RKO (cell line): ENCODE measurements at places on chromosomes 3 and 15.

DNA sequence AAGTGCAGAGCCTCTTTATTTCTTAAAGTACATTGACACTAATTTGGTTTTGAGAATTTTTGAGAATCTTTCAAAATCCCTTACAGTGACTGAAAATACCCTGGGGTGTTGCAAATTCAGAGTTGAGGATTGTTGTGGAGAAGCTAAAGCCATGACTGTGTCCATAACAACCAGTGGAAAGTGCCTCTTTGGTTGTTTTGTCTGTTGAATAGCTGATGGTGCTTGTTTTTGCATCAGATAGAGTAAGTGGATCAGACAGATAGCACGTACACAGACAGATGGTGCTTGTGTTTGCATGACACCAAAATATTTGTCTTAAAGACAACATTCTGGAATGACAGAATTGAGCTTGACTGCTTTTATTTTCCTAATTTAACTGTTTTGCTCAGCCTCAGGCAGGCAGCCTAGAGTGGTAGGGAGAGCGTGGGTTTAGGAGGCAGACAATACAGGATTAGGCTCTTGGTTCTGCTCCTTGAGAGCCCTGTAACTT is 265.0 kb downstream of the IL20RB start:
- DNase-seq = no peak

DNA sequence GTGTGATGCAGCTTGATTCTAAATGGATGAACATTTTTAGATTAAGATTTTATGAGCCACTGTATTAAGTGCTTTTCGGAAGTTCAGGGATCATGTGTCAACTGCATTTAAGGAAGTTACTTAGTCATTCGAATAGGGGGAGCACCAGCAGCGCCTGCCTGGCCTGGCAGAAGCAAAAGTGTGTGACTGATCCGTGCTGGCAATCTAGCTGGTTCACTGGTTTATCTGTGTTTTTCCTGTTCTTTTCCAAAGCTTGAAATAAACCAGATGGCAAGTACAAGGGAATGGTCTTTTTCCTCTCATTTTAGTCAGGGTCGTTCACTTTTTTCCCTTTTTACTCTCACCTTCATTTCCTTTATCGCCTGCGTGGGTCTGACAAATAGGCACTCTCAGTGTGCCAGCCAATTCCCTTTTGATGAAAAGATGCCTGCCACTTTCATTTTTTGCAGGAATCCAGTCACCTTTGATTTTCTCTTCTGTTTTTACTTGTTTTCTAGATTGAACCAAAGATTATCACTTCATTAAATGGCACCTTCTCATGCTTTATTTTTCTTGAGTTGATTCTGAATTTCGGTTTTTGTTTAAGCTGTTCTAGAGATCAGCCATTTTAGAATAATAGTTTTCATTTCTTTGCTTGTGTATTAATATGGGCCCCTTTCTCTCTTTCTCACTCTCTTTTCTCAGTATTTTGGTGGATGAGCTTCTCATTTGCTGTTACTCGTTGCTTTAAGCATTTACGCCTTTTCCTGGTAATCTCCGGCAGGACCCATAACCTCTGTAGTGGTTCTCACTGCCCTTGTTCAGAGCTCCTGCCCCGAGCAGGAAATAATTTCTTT is 2.8 kb downstream of the ABHD2 start:
- DNase-seq = peak; percentile 98

DNA sequence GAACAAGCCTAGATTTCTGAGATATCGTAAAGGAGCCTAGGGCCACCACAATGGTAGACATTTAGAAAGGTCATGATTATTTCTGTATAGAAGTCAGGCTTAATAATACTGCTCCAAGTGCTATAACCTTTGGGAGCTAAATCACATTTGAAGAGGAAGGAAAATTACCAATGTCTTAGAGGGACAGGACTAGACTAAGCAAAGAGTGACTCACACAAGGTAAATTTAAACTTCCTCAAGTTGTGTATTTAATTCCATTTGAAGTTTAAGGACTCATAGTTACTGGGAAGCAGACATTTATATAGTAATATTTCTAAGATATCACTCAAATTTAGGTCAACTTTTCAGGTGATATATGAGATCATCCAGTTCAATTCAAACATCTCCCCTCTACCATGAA is 227.6 kb upstream of the MME start:
- DNase-seq = no peak

GRCh38 chr15:48861813-48862431 is 16.0 kb upstream of the EID1 start:
- DNase-seq = peak; percentile 82

DNA sequence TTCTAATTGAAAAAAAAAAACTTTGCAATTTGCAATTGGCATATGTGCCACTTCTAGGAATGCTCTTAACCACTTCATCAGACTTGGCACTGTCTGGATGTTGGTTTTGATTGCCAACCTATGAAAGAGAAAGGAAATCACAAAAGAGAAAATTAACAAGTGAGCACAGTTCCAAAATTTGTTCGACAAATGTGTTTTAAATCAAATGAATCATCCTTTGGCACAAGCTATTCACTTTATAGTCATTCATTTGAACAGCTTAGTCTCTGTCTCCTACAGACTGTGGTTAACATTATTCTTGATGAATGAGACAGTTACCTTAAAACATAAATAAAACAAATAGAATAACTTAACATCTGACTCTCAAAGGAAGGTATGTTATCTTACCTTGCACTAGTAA is 265.0 kb downstream of the EPHA3 start:
- DNase-seq = no peak

DNA sequence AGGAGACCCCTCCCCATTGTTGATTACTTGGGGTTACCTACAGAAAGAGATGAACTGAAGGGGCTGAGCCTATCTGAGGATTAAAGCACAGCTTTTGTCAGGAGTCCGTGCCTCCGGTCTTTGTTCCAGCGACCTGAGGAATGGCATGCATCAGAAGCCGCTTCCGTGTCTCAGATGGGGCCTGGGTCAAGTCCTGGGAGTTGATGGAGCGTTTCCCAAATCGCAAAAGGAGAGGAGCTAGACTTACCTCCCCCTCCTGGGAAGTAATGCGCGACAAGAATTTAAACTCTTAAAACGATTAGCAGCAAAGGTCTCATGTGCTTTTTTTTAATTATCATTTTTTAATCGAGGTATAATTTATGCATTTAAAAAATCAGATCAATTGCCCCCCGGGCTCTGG is 983 bp upstream of the ALDH1A3 start:
- DNase-seq = no peak

- no peak for DNase-seq
These were observed 18.0 kb upstream of the PPM1L start for GRCh38 chr3:160738048-160738447.

GRCh38 chr3:14884665-14885064 is 62.7 kb upstream of the NR2C2 start:
- no peak for DNase-seq

GRCh38 chr15:40343512-40343911 is 2.8 kb upstream of the CCDC9B start:
- peak; percentile 96 for DNase-seq
